ENCODE measurements at places on chromosomes 6 and 20.

- no peak for DNase-seq
Observed at GRCh38 chr6:26175428-26176181, 88.4 kb downstream of the HFE start.

DNA sequence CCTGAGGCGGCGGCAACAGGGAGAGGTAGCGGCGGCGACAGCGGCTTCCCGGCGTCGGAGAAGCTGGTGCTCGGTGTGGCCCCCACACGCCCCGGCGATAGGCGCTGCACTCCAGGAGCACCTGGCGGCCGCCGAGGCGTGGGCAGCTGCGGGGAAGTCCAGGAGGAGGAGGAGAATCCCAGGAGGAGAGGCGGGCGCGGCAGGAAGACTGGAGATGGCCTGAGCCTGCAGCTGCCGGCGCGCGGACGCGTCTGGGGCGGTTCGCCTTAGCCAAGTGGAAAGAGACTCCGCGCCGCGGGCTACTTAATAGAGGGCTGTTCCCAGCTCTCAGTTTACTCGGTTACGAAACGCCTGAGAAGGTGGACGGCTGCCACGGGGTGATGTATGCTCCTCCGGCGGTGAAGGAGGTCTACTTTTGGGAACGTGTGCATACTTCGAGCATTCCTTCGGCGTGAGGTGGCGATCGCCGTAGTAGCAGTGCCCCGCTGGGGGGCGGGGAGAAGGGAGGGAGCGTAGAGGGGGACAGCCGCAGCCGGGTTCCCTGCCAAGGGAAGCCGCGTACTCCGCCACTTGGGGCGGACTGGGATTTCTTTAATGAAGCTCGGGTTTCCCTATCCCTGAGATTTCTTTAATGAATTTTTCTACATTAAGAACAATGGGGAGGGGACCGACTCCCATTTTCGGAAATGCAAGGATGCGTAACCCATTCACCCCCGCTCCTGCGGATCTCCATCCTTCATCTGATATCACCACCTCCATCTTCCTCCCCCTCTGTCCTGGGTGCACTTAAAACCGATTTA, at the start of gene COL12A1:
Gene COL12A1, minus strand, starts transcription at position 278 of the 800 bp plus-strand sequence. CDS start 3,261 bp downstream, outside the sequence.
- peak; percentile 96 for DNase-seq

GRCh38 chr20:64261138-64261537, 5.6 kb downstream of the PCMTD2 start:
- peak; percentile 63 for DNase-seq

GRCh38 chr6:53487080-53487479, 57.8 kb downstream of the GCLC start:
- DNase-seq, result no peak

Data from BJ (cell line).